Small intestine (tissue), 16 donors: ENCODE measurements at places on chromosomes 3 and 15.

- no peak for DNase-seq
Measured at GRCh38 chr3:40265181-40265580, 44.3 kb upstream of the EIF1B start.

GRCh38 chr3:113193719-113194118 lies 17.6 kb upstream of the BOC start:
- no peak for DNase-seq

DNA sequence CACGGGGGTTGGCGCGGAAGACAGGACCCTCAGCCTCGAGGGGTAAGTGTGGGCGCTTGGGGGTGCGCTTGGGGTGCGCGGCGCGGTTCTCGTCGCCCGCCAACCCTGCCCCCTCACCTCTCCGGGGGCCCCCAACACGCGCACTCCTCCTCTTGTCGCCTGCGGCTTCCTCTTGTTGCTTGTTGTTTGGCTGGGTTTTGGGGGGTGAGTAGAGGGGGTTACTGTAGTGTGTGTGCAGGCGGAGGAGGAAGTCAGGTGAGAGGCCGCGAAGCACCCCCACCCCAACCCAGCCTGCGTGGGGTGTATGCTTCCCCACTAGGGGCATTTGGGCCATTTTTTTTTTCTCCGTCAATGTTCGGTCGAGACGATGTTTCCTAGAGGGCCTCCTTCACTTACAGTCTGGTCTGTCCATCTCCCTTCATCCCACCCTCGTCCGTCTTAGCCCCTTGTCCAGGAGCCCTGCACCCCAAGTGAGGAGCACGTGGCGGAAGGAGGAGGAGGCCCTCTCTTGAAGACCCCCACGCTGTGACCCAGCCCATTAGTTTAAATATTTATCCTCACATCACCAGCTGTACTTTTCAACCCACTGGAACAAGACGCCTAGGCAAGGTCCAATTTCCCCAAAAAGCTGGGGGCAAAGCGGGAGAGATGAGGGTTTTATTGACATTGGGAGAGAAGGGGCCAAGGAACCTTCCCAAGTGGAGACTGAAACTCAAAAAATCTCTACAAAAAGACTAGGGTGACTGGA lies 20.4 kb upstream of the SATB1 start:
- DNase-seq, result peak; percentile 46

DNA sequence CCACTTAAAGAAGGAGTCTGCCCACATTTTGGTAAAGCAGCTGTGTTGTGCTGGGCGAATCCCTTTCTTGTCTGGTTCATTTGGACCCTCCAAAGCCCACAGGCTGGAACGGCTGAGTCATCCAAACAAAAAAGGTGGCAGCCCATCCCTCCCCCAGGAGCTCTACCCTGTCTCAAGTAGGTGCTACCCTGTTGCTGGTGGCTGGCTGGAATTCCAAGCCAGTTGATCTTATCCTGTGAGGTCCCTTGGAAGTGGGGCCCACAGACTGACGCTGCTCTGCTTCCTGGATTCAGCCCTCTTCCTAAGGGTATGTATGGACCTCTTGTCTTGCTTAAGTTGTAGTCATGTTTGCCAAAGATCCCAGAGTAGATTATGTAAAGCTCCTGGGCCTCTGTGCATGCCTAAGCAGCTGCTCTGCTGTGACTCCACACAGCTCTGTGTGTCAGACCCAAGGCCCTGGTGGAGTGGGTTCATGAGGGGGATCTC lies 44.5 kb downstream of the CCR1 start:
- DNase-seq, result no peak

GRCh38 chr15:42157981-42158765 lies 1.7 kb upstream of the PLA2G4F start:
- DNase-seq, result no peak

DNA sequence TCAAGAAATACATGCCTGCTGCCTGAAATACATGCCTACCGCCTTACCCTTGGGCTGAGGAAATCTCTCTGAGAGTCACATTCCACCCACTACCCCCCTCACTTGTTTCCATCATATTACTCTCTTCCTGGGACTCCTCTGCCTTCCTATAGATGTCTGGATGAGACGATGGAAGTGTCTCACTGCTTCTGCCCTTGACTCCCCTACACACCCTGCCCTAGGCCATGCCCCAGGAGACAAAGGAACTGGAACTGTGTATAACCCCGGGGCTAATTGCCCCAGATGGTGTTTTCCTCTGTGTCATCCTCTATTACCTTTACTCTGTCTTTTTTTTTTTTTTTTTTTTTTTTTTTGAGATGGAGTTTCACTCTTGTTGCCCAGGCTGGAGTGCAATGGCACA lies 102.0 kb downstream of the GTPBP8 start:
- DNase-seq, result no peak

DNA sequence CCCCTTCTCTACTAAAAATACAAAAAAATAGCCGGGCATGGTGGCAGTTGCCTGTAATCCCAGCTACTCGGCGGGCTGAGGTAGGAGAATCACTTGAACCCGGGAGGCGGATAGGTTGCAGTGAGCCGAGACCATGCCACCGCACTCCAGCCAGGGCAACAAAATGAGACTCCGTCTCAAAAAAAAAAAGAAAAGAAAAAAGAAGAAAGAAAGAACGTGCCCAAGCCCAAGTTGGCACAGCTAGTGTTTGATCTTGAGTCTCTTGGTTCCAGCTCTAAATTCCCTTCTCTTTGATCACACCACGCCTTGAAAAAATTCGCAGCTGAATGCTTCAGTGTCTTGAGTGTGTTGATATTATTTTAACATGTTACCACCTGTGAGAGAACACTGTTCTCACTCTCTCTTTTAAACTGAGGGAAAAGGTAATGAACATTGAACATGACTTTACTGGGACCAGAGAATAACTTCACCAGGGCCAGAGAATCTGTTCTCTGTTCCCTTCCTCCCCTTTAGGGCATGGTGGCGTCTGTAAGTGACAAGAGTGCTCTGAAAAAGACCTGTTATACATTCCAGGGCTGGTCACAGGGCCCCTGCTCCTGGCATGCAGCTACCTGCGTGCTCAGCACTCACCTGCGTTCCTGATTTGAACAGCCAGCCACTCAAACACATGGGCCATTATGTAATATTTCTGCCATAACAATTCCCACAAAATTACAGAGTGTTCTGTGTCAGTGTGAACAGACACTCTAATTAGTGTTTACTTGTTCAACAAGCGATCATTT lies 19.0 kb downstream of the SLCO3A1 start:
- DNase-seq, result no peak

GRCh38 chr3:89098964-89099585 lies 8.3 kb upstream of the EPHA3 start:
- peak; percentile 50 for DNase-seq

DNA sequence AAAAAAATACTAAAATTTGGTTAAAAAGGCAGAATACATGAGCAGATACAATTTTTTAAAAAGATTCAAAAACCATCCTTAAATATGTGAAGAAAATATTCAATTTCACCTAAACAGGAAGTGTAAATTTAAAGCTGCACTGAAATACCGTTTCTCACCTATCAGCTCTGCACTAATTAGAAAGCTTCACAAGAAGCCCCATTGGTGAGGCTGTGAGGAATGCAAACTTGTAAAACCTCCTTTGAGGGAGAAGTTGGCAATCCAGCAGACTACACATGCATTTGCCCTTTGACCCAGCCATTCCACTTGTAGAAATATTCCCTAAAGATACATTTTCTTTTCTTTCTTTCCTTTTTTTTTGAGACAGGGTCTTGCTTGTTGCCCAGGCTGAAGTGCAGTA lies 18.8 kb downstream of the BLM start:
- no peak for DNase-seq

- DNase-seq, result no peak
Measured at GRCh38 chr3:117252208-117252607, 542.6 kb downstream of the TUSC7 start.

- DNase-seq, result no peak
Measured at GRCh38 chr15:72375501-72375845, 341 bp downstream of the HEXA start.

DNA sequence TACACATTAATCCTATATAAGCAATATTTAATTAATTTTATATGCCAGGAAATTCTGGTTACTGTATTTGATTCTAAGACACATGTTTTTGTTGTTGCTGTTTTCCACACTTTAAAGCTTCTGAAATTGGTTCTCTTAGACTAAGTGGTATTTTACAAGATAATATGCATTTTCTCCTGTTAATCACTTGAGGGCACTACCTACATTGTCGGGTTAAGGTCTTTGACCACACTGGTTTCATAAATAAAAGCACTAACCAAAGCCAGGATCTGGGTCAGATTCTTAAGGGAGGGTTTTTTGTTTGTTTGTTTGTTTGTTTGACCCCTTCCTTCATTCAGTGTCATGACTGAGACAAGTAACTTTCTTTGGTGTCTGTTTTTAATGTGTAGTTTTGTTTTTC lies 590.2 kb downstream of the RBMS3 start:
- no peak for DNase-seq

GRCh38 chr3:73509066-73509465 lies 115.7 kb downstream of the PDZRN3 start:
- no peak for DNase-seq

- DNase-seq, result no peak
Measured at GRCh38 chr3:88030210-88030609, 28.6 kb downstream of the CGGBP1 start.

- no peak for DNase-seq
Measured at GRCh38 chr3:58566398-58567250, 10.6 kb downstream of the FAM107A start.

GRCh38 chr15:24919446-24919845 lies 35.3 kb upstream of the SNRPN start:
- no peak for DNase-seq

DNA sequence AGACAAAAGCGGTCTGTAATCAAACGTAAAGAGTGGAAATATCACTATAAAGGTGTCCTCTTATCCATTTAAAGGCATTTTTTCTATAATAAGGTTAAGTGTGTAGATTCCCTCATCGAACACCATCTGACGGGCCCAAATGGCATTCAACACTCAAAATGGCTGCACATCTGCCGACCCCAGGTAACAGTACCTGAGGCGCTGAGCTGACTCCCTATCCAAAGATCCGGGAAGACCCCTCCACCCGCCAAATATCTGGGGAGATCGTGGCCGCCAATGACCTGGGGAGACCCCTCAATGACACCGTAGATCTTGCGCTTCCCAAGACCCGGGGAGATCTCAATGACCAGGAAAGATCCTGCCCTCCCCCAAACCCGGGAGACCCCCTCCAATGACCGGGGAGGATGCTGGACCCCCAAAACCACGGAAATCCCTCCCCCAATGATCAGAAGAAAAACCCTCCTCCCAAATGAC lies 476 bp downstream of the IP6K2 start:
- peak; percentile 66 for DNase-seq

DNA sequence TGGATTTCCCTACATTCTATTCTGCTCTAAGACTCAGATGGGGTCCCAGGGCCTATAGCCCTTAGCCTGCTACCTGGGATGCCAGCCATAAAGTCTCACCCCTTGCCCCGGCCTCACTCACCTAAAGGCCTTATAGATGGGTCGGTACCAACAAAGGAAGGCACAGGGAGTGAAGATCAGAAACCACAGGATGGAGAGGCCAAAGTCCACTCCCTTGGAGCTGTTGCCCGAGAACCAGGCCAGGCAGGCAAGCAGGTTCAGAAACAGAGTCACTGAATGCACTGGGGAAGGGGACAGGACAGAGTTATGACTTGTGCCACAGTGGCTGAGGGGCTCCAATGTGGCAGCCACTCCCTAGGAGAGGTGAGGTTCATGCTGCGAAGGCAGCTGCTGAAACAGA lies 7.4 kb upstream of the ULK3 start:
- DNase-seq, result peak; percentile 87

DNA sequence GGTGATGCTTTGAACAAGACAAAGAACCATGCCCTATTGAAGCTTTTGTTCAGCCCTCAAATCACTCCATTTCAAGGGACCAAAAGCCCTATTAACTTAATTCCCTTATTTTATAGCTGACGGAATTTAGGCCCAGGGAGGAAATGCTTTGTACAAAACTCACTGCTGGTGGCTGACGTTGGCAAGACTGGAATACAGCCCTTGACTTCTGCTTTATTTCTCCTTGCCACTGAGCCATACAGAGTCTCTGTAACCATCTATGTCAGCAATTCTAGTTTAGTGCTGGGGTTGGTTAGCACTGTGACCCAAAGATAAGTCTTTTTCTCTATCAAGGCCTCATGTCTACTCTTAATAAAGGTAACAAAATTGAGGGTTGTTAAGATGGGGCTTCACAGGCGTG lies 316.1 kb upstream of the TPRG1 start:
- no peak for DNase-seq

DNA sequence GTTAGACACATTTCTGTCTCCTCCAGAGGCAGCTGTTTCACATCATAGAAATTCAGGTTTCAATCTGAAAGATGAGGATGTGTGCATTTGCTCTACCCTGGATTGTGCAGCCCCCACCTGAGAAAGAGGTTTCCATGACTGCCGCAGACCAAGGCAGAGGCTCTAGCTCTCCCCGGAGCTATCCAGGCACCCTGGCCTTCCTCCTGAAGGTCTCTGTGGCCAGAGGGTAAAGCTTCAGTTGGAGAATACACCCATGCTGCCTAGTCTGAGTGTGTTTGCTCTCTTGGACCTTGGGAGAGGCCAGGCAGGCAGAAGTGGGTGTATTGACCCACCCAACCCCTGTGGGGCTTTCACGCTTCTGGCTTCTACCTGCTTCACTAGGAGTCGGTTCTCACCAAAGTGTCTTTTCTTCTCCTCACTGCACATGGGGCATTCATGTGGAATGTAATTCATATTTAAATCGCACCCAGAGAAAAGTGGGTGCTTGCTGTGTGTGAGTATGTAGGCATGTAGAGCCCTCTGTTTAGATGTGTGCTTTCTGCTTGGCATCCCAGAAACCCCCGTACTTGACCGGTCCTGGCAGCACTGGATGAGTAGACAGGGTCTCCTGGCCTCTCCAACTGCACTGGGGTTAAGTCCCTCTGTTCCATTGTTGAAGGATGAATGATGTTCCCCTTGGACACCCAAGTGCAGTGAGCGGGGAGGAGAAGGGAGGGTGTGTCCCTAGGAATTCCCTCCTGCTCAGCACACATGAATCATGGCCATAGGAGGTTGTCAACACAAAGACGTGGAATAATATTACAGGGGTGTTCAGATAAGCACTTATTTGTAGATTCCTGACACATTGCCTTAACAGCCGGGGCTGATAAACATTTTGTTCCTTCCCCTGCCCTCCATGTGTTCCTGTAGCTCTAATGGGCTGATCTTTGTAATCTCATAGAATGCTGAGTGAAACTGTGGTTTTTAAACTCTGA lies 20.3 kb upstream of the RAB6B start:
- DNase-seq, result no peak

DNA sequence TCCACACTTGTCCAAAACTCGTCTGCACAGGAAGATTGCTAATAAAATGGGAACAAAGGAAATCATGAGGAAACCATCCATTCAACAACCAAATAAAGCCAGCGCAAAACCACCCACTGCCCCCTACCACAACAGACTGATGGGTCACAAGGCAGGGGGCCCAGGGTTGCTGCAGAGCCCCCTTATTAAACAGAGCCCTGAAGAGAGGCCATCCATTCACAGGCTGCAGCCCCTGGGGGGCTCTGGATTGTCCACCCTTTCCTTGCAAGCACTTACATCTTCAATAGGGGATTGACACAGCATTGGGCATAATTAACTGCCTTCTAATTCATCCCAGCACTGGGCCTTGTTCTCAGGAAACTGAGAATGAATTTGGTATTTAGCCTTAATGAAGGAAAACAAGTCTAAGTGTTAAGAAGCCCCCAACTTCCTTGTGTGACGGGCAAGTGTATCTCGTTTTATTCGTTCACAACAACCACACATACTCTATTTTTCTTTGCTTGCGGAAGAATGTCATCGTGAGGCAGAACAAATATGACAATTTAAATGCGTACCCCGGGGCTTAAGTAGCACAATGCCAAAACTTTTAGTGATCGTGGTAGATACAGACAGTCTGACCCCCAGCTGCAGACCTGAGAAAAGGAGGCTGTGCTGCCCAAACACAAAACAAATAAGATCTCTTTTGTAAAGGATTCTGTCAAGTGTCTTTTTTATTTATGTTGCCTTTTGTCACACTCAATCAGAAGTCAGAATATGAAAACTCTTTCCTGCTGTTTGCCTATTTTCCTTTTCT lies 144.0 kb downstream of the SEMA6D start:
- no peak for DNase-seq
